ENCODE measurements at places on chromosomes 11 and 22.

GRCh38 chr11:65316227-65317024 lies 1.8 kb downstream of the CDC42EP2 start:
- DNase-seq, result no peak

GRCh38 chr11:20274031-20274430 lies 89.5 kb upstream of the HTATIP2 start:
- DNase-seq, result no peak

DNA sequence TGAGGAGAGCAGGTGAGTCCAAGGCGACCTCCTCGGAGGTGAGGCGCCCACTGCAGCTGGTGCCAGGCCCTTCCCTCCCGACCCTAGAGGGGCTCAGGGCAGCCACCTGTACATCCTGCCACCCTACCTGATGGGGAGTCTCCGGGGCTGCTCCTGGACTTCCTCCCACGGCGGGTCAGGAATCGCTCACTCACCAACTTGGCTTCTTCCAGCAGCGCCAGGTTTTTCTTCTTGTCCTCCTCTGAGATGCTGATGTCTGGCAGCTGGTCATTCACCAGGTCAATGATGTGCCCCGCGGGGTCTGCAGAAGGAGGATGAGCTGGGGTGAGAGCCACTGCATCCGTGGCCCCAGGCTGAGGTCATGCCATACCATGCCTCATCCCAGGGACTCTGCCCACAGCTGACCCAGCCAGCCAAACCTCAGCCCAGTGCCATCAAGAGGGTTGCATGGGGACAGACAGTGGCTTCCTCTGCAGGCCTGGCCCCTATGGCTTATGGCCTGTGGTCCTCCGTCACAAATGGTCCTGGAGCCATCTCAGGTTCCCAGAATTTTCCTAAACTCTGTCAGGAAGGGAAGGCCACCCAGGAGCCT lies 61.0 kb upstream of the LYVE1 start:
- no peak for DNase-seq

GRCh38 chr11:76410851-76411357 lies 29.8 kb downstream of the GVQW3 start:
- DNase-seq, result no peak

DNA sequence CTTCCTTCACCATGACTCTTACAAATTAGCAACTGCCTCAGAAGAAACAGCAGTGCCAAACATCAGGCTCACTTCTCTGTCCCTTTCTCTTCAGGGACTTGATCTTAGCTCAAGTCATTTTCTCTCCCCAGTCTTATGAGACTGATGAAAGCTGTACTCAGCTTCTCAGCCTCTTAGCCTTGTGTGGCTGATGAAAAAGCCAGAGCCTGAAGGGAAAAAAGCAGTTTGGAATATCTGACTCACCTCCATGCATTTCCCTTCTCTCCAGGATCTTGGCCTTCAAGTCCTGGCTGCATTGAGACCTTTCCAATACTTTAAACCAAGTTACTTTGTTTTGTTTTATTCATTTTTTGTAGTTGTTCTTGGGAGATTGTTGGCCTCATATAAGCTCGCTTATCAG lies 195.9 kb downstream of the SPON1 start:
- no peak for DNase-seq
